ENCODE measurements at places on chromosomes 5 and 9. TPM values are rescaled to one million over a fixed set of nuclear protein-coding genes. Genes with fewer than 3 reads are reported as not detected.

PDGFRB gene
- 180 TPM for total RNA-seq

CDH6 gene
- 7.4 TPM for total RNA-seq

CCDC192 gene
- total RNA-seq, result not detected

CCDC180 gene
- total RNA-seq, result 4.2 TPM

PCSK5 gene
- total RNA-seq, result 3.6 TPM

ADAMTS19 gene
- total RNA-seq, result not detected

RGS3 gene
- total RNA-seq, result 48.9 TPM

F2RL1 gene
- total RNA-seq, result 3.1 TPM

HTR4 gene
- total RNA-seq, result not detected

IFNA2 gene
- not detected for total RNA-seq

PHF24 gene
- total RNA-seq, result 0.16 TPM

TMEM252 gene
- total RNA-seq, result not detected

YTHDC2 gene
- 24.0 TPM for total RNA-seq

ZNF354C gene
- total RNA-seq, result 10.5 TPM

RAD17 gene
- 26.1 TPM for total RNA-seq

MOB3B gene
- total RNA-seq, result 0.25 TPM

PCDHA1 gene
- 0.09 TPM for total RNA-seq

SPINK4 gene
- not detected for total RNA-seq

EIF4EBP3 gene
- 0.74 TPM for total RNA-seq

TMOD1 gene
- 0.18 TPM for total RNA-seq

ADCY2 gene
- total RNA-seq, result under 0.01 TPM

CACFD1 gene
- 18.0 TPM for total RNA-seq

NOXA1 gene
- 0.36 TPM for total RNA-seq

RGS7BP gene
- total RNA-seq, result 0.72 TPM

ADRA1B gene
- not detected for total RNA-seq

CDH12 gene
- total RNA-seq, result 0.09 TPM

FBLL1 gene
- not detected for total RNA-seq

C9orf50 gene
- not detected for total RNA-seq

DNM1 gene
- 28.0 TPM for total RNA-seq

PCDHGA6 gene
- total RNA-seq, result 7.4 TPM

COQ4 gene
- total RNA-seq, result 34.9 TPM

PDZD2 gene
- total RNA-seq, result under 0.01 TPM

HMCN2 gene
- total RNA-seq, result not detected

TMC1 gene
- 0.36 TPM for total RNA-seq

BARHL1 gene
- total RNA-seq, result not detected

GALNT12 gene
- 138 TPM for total RNA-seq

FYB1 gene
- 0.54 TPM for total RNA-seq

MAMDC4 gene
- total RNA-seq, result not detected

GLDC gene
- total RNA-seq, result 0.65 TPM

IL9 gene
- total RNA-seq, result not detected

LURAP1L gene
- total RNA-seq, result 47.5 TPM

TMEFF1 gene
- total RNA-seq, result 0.49 TPM

TPM2 gene
- 2,099 TPM for total RNA-seq

ELOVL7 gene
- not detected for total RNA-seq

NFIB gene
- 111 TPM for total RNA-seq

FOXD4L6 gene
- not detected for total RNA-seq

CER1 gene
- total RNA-seq, result not detected

FSD1L gene
- total RNA-seq, result 7.0 TPM

ZNF79 gene
- 21.0 TPM for total RNA-seq

MACIR gene
- 13.8 TPM for total RNA-seq

ACER2 gene
- 2.4 TPM for total RNA-seq

FOXD4 gene
- total RNA-seq, result 0.27 TPM

PAX5 gene
- total RNA-seq, result not detected

TAS2R1 gene
- total RNA-seq, result not detected
